ENCODE measurements at places on chromosomes 5 and 9.

DNA sequence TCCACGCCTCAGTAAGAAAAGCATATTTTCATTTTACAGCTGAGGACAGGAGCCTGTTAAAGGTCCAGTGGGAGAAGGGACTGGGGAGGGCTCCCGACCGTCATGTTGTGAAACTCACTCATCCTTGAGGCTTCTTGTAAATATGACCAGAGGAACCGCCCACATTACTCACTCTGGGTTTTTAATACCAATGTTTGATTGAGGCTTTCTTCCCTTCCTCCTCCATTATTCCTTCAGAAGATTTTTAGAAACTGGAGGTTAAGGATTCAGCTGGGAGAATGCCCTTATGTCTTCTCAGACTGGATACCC, 61.4 kb upstream of the GLRX start:
- no peak for DNase-seq

- DNase-seq: no peak
Observed at GRCh38 chr5:75243100-75243499, 6.4 kb upstream of the ANKRD31 start.

GRCh38 chr5:132459983-132460838, 30.4 kb downstream of the IRF1 start:
- DNase-seq: no peak

DNA sequence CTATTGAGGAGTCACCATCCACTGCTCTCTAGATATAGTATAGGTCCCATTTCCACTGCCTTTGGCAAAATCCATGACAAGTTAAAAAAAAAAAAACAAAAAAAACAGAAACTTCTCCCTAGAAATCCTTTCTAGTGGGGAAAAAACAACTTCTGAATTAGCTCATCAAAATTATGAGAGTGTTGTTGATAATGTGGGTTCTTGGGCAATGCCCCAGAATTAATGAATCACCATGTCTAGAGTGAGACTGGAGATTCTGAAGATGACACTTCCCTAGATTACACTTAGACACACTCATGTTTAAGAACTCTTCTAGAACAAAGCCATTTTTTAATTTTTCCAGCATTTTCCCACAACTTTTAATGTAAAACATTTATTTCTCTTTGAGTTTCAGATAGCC, 728.0 kb upstream of the C9orf72 start:
- no peak for DNase-seq

- DNase-seq: no peak
Observed at GRCh38 chr9:94086486-94087345, 2.5 kb downstream of the PTPDC1 start.

GRCh38 chr5:108726446-108727235, 21.1 kb upstream of the FER start:
- DNase-seq: no peak

DNA sequence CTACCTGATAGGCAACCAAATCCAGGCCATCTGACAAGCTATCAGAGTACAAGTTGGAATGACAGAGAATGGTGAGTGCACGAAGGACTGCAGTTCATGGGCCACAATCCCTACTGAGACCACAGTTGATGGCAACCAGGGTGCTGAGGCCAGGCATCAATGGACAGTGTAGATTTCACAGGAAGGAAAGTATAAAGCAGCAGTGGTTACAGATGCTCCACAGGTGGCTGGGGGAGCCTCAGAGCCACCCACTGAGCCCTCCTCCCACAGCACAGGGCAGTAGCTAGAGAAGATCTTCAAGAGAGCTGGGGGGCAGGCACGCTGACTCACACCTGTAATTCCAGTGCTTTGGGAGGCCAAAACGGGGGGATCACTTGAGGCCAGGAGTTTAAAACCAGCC, 49.4 kb downstream of the RETREG1 start:
- DNase-seq: no peak

Measured in stimulated activated CD8-positive, alpha-beta memory T cell treated with anti-CD3 and anti-CD28 coated beads, Interleukin-15, amount 100 ng/mL, for 24 hours (primary cell).